CD4-positive, alpha-beta T cell (primary cell): ENCODE measurements at places on chromosomes 1 and 21.

GRCh38 chr1:37410105-37410504 is 64.3 kb upstream of the ZC3H12A start:
- DNase-seq: no peak

GRCh38 chr1:162327144-162327787 is 49.4 kb downstream of the SPATA46 start:
- DNase-seq: no peak

- DNase-seq: peak; percentile 80
These were observed 60.7 kb upstream of the ATP5PO start for GRCh38 chr21:33976082-33977016.

GRCh38 chr1:205313563-205314308 is 7.8 kb downstream of the NUAK2 start:
- DNase-seq: peak; percentile 42

DNA sequence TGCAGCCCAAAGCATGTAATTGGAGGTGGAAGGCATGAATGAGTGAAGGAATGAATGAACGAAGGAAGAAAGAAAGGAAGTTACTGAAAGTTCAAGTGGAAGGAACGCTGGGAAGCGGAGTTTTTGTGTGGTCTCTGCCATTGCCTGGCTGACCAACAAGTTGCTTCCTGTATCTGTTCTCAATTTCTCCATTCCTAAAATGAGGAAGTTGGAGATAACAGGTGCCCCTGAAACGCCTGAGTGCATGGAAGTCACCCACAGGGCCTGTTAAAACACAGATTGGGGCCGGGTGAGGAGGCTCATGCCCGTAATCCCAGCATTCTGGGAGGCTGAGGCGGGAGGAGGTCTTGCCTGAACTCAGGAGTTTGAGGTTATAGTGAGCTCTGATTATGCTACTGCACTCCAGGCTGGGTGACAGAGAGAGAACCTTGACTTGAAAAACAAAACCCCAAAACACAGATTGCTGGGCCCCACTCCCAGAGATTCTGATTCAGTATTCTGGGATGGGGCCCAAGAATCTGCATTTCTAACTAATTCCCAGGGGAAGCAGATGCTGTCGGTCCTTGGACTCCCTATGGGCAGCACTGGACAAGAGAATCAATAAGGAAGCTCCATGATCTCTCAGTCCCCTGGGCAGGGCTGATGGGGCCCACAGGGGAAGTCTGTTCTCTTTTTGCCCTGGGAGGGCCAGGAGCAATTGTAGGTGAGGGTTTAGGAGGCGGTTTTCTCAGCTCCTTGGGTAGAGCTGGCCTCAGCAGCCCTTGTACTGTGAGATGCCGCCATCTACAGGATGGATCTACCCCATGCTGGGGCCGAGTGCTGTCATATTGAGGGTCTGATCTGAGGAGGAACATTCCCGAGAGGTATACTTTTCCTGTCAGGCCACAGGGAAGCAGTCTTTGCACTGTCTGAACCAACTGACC is 3.3 kb upstream of the CNR2 start:
- peak; percentile 50 for DNase-seq

DNA sequence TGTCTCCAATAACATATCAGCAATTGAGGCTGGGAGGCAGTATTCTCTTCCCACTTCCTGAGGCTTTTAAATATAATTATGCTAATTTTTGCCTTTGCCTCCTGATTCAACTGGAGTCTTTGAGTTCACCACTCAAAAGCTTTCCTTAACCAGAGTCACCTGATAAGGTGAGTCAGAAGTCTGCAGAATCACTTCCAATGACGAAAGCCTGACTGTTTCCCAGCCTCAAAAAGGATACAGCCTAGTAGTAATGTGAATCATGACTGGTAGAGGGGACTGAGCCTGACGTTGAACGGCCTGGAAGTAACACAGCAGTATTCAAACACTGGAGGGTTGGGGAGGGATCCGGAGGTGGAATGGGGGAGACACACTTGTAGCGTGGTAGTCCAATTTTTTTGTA is 10.4 kb upstream of the MRPL9 start:
- DNase-seq: no peak

DNA sequence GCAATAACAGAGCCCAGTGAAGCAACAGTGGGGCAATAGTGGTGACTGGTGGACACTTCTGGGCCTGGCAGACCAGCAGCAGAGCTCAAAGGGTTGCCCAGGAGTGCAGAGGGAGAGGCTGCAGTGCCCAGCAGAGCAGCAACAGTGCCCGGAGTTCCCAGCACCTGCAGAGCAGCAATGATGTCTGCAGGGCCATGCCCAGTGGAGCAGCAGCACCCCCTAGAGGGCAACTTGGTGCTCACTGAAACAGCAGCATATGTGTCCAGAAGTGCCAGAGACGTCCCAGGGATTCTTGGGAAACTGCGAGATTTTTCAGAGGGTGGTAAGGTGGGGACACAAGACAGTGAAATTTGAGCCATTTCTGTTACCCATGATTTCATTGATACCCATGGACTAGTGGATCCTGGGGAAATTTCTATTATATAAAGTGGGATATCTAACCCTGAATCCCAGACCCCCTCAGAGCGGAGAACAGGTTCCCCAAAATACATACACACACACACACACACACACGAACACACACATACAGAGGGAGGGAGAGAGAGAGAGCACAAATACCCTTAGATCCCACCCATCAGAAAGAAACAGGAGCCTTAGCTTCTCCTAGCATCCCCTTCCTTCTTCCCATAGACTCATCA is 156.9 kb upstream of the GJB5 start:
- no peak for DNase-seq
